ENCODE measurements at places on chromosomes 4 and X. TPM values are rescaled to one million over a fixed set of nuclear protein-coding genes. Genes with fewer than 3 reads are reported as not detected.

DNA sequence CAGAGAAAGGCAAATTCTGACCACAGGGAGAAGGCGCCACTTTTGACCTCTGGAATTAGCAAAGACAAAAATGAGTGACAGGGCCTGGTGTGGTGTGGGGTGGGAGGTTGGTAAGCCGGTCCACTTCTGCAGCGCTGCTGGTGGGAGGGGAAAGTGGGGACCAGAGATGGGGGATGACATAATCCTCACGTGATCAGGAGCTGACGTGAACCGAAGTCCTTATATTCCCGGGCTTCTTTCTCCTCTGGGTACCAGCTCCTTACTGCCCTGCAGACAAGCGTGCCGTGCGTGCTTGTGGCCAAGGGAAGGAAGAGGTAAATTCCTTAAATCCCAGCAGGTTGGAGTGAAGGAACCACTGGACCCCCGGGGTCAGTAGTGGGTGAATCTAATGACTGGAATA lies at the start of gene TCEAL7:
Gene TCEAL7 (plus strand): TSS at position 249 of the 400 bp plus-strand sequence. CDS start 1,165 bp downstream, outside the sequence.
- DNase-seq, result peak; percentile 20

DNA sequence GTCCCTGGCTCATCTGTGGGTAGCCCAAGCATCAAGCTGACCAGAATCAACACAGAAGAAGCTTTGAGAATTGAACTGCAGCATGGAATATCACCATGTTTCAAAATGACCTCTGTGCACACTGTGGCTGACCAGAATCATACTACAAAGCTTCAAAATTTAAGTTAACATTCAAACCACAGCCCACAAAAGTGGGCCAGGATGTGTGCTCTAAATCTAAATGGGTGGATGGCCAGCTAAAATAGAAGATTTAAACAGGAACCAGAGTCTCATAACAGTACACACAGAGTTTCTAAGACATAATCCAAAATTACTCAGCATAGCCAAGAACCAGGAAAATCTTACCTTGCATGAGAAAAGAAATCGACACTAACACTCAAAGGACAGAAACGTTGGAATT lies 46.1 kb downstream of the KLF3 start:
- no peak for DNase-seq

Gene MSANTD1
- 0.28 TPM for polyA plus RNA-seq

- DNase-seq, result peak; percentile 46
Observed at GRCh38 chr4:6658597-6659075, 18.2 kb downstream of the MRFAP1 start.

Gene DGKK
- 0.01 TPM for polyA plus RNA-seq

Gene STBD1
- 22.8 TPM for polyA plus RNA-seq

- no peak for DNase-seq
Observed at GRCh38 chr4:145213245-145213644, 32.9 kb upstream of the OTUD4 start.

Gene HCCS
- polyA plus RNA-seq, result 28.4 TPM

- DNase-seq, result no peak
Observed at GRCh38 chr4:100287534-100287933, 97.3 kb upstream of the DDIT4L start.

Gene NLGN3
- polyA plus RNA-seq, result 0.27 TPM

- peak; percentile 26 for DNase-seq
Observed at GRCh38 chr4:110854021-110854678, 231.3 kb upstream of the PITX2 start.

- DNase-seq, result no peak
Observed at GRCh38 chrX:38363046-38363445, 10.6 kb downstream of the OTC start.

Gene GYPE
- not detected for polyA plus RNA-seq

- no peak for DNase-seq
Observed at GRCh38 chrX:49919617-49920016, 2.8 kb upstream of the CLCN5 start.

Gene SULT1E1
- 151 TPM for polyA plus RNA-seq

GRCh38 chr4:37656649-37657048 lies 29.5 kb downstream of the RELL1 start:
- no peak for DNase-seq

DNA sequence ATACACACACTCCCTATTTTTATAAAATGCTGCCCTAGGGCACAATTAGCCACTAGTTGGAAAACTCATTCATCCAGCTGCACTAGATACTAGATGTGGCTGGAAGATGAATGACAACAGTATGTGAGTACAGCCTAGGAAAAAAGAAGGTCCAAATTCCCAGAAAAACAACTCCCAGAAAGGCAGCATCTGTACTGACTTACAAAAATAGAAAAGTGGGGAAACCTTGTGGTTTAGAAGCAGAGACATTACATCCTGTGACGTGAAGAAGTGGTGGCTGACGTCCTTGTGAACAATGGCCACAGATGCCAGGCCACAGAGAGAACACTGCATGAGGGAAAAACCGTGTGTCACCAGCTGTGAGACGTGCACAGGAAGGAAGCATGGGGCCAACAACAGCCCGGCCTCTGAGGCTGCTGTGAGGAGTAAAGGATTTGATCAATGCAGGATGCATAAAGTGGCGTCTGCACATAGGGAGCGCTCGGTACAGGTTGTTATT lies 81.2 kb downstream of the SPRY1 start:
- peak; percentile 56 for DNase-seq

Gene ZGRF1
- 1.4 TPM for polyA plus RNA-seq

DNA sequence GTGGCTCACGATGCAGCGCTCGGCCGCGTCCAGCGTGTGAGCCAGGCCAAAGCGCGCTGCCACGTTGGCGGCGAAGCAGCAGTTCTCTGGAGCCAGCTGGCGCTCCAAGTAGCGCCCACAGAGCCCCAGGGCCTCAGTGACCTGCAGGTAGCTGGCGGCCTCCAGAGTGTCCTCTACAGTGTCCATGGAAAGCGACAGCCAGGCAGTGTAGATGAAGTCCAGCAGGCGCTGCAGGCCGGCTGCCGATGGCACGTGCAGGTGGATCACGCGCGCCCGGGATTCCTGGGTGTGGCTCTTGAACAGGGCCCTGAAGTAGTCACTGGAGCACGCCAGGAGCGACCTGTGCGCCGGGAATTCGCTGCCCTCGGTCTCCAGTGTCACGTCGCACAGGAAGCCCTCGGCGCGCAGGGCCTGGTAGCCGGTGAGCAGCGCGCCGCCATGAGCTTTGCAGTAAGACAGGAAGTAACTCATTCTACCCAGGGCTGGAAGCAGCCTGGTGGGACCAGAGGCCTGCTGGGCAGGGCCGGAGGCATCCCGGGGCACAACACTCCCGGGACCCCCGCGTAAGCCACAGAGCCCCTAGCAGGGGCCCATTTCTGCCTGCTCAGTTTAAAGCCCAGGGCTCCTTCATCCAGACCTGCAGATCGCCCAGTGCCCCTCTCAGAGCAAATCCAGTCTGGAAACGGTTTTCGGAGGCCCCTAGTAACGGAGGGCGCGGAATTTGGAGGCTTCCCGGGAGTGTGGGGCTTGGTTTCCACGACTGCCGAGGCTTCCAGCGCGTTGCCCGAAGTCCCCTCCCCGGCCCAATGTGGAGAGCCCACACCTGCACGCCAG lies 595 bp downstream of the KLHL34 start:
- no peak for DNase-seq

DNA sequence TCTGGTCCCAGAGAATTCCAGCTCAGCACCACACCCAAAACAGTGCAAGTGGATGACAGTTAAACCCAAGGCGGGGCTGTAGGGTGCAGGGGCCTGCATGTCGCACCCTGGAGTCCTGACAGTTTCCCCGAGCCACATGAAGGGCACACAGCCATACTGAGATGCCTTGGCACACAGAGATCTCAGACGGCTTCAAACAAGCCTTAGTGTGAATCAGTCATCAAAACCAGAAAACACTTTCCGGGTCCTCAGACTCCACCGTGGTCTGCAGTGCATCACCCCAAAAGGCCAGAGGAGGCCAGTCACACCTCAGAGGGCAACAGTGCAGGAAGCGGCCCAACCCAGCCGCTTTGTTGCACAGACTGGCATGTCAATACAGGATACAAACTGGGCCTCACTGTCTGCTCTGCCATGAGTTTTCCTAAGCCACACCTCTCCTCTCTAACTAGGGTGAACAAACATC lies 64.6 kb upstream of the ENPP6 start:
- peak; percentile 71 for DNase-seq

Gene SCD5
- 9.3 TPM for polyA plus RNA-seq

DNA sequence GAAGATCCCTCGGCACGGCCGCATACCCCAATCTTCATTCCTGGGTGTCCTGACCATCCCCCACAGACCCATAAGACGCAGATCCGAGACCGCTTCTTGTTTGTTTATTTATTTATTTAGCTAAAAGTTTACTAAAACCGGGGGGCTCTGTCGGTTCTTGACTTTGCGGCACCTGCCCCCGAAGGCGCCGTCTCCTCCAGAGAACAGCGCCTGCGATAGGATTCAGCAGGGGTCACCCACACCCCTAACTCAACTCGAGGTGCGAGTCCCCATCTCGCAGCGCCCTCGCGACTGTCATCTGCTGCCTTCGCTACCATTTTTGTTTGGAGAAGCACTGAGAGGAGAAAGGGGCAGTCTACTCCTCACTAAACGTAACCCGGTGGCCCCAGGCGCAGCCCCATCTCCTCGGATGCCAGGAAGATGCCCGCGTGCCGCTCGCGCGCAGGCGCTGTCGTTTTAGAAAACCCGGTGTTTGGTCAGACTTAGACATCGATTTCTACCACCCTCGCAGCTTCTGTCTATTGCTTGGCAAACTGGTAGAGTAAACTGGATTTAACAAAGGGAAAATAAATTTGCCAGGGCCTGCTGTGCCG lies 18.9 kb upstream of the GPR101 start:
- DNase-seq, result no peak

Gene PLS3
- polyA plus RNA-seq, result 44.4 TPM

- peak; percentile 20 for DNase-seq
Observed at GRCh38 chrX:57918750-57919436, 8.6 kb upstream of the ZXDA start.

Gene FAM9B
- polyA plus RNA-seq, result not detected

- peak; percentile 50 for DNase-seq
Observed at GRCh38 chrX:42093756-42094155, 170.4 kb upstream of the CASK start.

Gene FRMD7
- not detected for polyA plus RNA-seq

Gene TASL
- polyA plus RNA-seq, result 0.49 TPM

Gene TSPAN7
- 6.9 TPM for polyA plus RNA-seq

- DNase-seq, result no peak
Observed at GRCh38 chr4:62301500-62301899, 1101.4 kb downstream of the ADGRL3 start.
